ENCODE measurements at places on chromosomes 4 and X.

- no peaks in the 10 kb centered on the region for H3K4me1 ChIP-seq
- DNase-seq, result no peak
- H3K27ac ChIP-seq, result no peak overlapping the region
- H3K36me3 ChIP-seq, result no peaks in the 10 kb centered on the region
- H3K4me3 ChIP-seq, result no peak overlapping the region
Observed at GRCh38 chrX:147476008-147476407, 435.7 kb upstream of the FMR1 start.

GRCh38 chrX:155262970-155263754 is 1.1 kb downstream of the RAB39B start:
- no peaks in the 10 kb centered on the region for H3K36me3 ChIP-seq
- no peak for DNase-seq
- peaks cover 8% of the 10 kb centered on the region for H3K4me1 ChIP-seq

DNA sequence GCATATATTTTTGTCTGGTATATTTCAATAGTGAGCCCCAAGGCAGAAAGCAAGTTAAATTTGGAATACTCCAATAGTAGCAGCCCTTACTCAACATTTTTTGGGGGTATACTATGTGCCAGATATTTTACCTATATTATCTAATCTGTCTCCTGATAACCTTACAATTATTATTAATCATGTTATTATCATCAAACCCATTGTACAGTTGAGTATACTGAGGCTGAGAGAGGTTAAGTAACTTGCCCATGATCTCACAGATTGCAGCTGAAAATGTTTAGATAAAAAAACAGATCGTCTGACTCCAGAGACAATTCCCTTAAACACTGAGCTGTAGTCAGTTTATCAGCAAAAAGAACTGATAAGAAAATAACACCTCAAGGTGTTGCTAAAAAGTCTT is 6.5 kb upstream of the RBBP7 start:
- H3K27ac ChIP-seq, result no peak overlapping the region
- H3K4me3 ChIP-seq, result no peak overlapping the region
- DNase-seq, result no peak
- H3K36me3 ChIP-seq, result no peaks in the 10 kb centered on the region

- H3K36me3 ChIP-seq, result no peaks in the 10 kb centered on the region
- H3K4me1 ChIP-seq, result no peaks in the 10 kb centered on the region
- DNase-seq, result no peak
- H3K4me3 ChIP-seq, result no peak overlapping the region
- no peaks in the 10 kb centered on the region for H3K27me3 ChIP-seq
- H3K27ac ChIP-seq, result no peak overlapping the region
Observed at GRCh38 chr4:80004319-80004718, 68.7 kb downstream of the ANTXR2 start.

- H3K36me3 ChIP-seq, result no peaks in the 10 kb centered on the region
- H3K27ac ChIP-seq, result no peak overlapping the region
- H3K4me3 ChIP-seq, result no peak overlapping the region
- no peaks in the 10 kb centered on the region for H3K27me3 ChIP-seq
- no peak for DNase-seq
Observed at GRCh38 chrX:47316276-47317025, 53.9 kb upstream of the ZNF157 start.
